ENCODE measurements at places on chromosomes 2 and 18.

DNA sequence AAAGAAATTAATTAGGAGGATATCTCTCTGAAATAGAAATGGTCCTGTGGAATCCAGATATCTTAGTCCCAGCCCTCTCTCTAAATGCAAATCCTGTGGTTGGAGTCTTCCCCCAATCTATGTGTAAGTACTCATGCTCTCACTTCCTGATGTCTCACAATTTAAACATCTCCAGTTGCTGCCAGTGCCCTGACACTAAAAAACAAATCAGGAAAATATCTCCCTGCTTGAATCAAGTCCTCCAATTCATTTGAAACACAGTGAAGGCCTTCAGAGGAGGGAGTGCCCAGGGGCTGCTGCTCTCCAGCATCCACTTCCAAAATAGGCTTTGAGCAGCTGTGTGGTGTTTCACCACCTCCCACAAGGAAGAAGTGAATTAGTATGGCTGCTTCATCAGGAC lies 413.8 kb downstream of the RAD51AP2 start:
- no peak for DNase-seq

- DNase-seq: no peak
Measured at GRCh38 chr2:198641161-198641560, 816.6 kb downstream of the SATB2 start.

DNA sequence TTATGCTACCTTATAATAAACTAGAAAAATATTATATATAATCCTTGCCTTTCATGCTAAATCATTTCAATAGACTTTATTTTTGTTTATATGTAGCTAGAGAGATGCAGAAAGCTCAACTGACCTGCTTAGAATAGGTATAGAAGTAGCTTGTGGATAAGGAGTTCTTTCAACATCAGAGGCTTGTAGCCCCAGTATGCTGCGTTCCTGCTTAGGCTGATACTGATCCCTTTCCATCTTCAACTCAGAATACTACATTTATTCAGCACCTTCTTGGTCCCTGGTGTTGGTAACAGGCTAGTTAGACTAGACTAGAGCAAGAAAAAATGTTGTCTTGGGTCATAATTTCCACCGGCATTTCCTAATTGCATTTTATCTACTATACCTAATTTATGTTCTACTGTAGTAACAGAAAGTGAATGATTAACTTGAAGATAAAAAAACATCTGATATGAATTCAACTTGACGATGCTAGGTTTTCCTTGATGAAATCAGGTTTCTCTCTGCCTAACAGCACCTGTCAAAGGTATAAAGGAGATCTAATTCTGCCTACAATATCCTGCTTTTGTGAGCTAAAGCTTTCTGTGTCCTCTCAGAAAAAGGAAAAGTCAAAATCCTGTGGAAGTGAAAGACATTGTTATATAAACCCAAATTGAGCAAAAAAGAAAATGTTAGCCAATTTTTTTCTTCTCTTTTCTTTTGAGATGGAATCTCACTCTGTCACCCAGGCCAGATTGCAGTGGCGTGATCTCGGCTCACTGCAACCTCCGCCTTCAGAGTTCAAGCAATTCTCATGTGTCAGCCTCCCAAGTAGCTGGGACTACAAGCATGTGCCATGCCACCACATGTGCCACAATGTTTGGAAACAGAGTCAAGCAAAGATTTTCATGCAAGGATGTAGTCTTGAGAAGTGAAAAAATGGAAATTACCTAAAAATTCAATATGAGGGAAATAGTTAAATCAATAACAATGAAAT lies 5.8 kb downstream of the PECR start:
- no peak for DNase-seq

GRCh38 chr2:235768606-235769005 lies 274.8 kb downstream of the AGAP1 start:
- no peak for DNase-seq

- DNase-seq: no peak
Measured at GRCh38 chr18:13229001-13229671, 10.6 kb downstream of the LDLRAD4 start.

Measured in activated CD4-positive, CD25-positive, alpha-beta regulatory T cell treated with anti-CD3 and anti-CD28 coated beads, Interleukin-2, amount 50 U/mL, for 72 hours (primary cell).